H9 (cell line): ENCODE measurements at places on chromosomes 1 and 21. TPM values are rescaled to one million over a fixed set of nuclear protein-coding genes. Genes with fewer than 3 reads are reported as not detected.
A peak's percentile ranks its signal among the peaks of the same experiment; 100 is the strongest.

DNA sequence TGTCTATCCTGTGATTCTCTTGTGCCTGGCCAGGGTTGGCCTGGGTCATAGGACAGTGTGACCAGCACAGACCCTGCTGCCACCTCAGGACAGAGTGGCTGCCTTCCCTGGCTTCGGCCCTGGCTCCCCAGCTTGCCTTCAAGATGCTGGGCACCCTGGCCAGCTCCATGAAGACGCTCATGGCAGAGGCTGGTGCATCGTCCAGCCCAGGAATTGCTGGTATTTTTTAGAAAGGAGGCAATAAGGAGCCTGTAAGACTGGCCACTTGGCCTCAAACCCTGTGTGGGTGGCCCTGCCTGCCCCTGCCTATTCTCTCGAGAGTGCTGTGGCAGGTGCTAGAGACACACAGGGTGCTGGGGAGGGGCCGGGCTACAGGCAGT is 70.4 kb upstream of the ACTRT2 start:
- H3K27me3 ChIP-seq, result no peaks in the 10 kb centered on the region
- no peak overlapping the region for H3K4me3 ChIP-seq
- no peak for DNase-seq
- H3K27ac ChIP-seq, result no peak overlapping the region

OR2L2 gene
- 0.11 TPM in 1 of 2 replicates, not detected in the other for total RNA-seq

- DNase-seq, result no peak
- H3K4me1 ChIP-seq, result no peaks in the 10 kb centered on the region
- no peak overlapping the region for H3K4me3 ChIP-seq
- H3K27me3 ChIP-seq, result no peaks in the 10 kb centered on the region; the same call in 1 of the 2 replicates
- no peaks in the 10 kb centered on the region for H3K36me3 ChIP-seq
- no peak overlapping the region for H3K27ac ChIP-seq
Measured at GRCh38 chr1:183931646-183932271, 105.8 kb downstream of the COLGALT2 start.

DNA sequence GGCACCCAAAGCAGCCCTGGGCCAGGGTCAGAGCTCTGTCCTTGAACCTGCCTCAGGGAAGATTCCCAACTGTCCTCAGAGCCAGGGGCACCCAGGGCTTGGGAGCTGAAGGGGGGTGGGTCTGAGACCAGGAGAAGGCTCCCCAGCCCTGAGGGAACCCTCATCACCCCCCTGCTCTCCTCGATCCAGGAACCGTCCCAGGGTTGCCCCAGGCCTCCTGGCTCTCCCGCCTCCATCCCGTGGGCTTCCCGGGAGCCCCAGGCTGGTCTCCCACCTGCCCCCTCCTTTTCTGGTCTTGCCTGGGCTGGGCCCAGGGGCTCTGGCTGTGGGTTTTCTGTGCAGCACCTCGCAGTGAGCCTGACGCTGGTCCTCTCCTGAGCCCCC is 6.7 kb upstream of the SAMD11 start:
- no peaks in the 10 kb centered on the region for H3K36me3 ChIP-seq
- no peak for DNase-seq
- H3K4me3 ChIP-seq, result no peak overlapping the region
- H3K27ac ChIP-seq, result no peak overlapping the region
- H3K4me1 ChIP-seq, result no peaks in the 10 kb centered on the region
- peaks cover 23% of the 10 kb centered on the region for H3K27me3 ChIP-seq

- no peak overlapping the region for H3K27ac ChIP-seq
- no peak overlapping the region for H3K4me3 ChIP-seq
- no peak for DNase-seq
- H3K36me3 ChIP-seq, result no peaks in the 10 kb centered on the region
- H3K27me3 ChIP-seq, result no peaks in the 10 kb centered on the region
- peaks cover 8% of the 10 kb centered on the region for H3K4me1 ChIP-seq
Measured at GRCh38 chr1:83574791-83575190, 424.1 kb downstream of the TTLL7 start.

DNA sequence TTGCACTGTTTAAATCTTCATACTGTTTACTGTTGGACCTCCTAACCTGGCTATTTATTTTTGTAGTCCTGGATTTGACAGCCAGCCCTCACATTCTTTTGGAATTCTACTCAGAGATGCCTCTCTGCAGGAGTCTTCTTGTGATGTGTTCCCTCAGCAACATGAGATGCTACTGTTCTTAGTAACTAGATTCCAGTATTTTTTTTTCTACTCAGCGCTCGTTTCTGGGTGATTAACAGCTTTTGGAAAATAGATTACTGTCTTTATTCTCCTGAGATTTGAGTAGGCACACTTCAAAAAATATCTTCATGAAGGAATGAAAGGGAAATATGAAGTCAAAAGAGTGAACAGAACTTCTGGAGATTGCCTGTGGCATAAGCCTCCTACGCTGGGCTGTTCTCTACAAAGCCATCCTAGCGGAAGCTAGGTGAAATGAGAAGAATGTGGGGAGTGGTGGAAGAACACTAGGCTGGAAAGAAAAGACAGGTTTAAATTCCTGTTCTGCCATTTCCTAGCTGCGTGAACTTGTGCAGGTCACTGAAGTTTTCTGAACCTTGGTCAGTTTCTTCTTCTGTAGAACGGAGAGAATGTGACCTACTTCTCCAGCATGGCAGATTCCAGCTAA is 75.9 kb downstream of the LRRC8C start:
- H3K27me3 ChIP-seq, result no peaks in the 10 kb centered on the region
- no peak overlapping the region for H3K4me3 ChIP-seq
- H3K36me3 ChIP-seq, result no peaks in the 10 kb centered on the region
- H3K27ac ChIP-seq, result no peak overlapping the region

TPTE gene
- total RNA-seq, result not detected in 2 replicates

PKP1 gene
- total RNA-seq, result 0.09 and 0.13 TPM in 2 replicates

- peaks cover 13% of the 10 kb centered on the region; the same call in 1 of the 2 replicates for H3K4me1 ChIP-seq
- no peak for DNase-seq
- no peak overlapping the region for H3K4me3 ChIP-seq
- peaks cover 5% of the 10 kb centered on the region for H3K36me3 ChIP-seq
- no peak overlapping the region for H3K27ac ChIP-seq
Measured at GRCh38 chr1:85448358-85448757, 16.6 kb downstream of the DDAH1 start.

HSD3B2 gene
- not detected in 2 replicates for total RNA-seq

HTR6 gene
- total RNA-seq, result 0.29 and 0.37 TPM in 2 replicates

RGSL1 gene
- not detected in 2 replicates for total RNA-seq

CELA2A gene
- not detected in 2 replicates for total RNA-seq

- no peaks in the 10 kb centered on the region for H3K27me3 ChIP-seq
- no peak overlapping the region for H3K27ac ChIP-seq
- no peaks in the 10 kb centered on the region for H3K4me1 ChIP-seq
Measured at GRCh38 chr1:163701783-163702374, 380.1 kb downstream of the NUF2 start.

DNA sequence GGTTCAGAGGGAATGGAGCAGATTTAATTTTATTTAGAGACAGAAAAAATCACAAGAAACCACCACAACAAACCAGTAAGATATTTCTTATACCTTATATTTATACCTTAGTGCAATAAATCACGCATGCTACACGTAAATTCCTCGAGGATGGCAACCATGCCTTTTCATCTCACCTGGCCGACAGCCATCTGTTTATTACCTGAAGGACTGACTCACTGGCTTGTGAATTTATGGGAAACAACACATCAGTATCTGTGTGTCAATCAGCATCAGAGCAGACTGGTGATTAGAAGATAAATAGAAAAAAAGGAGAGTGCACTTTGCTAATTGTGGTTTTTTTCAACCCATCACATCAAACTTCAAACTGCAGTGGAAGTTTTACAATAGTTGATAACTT is 58.4 kb downstream of the S1PR1 start:
- no peaks in the 10 kb centered on the region for H3K27me3 ChIP-seq
- H3K36me3 ChIP-seq, result no peaks in the 10 kb centered on the region
- DNase-seq, result no peak
- no peak overlapping the region for H3K27ac ChIP-seq

DNA sequence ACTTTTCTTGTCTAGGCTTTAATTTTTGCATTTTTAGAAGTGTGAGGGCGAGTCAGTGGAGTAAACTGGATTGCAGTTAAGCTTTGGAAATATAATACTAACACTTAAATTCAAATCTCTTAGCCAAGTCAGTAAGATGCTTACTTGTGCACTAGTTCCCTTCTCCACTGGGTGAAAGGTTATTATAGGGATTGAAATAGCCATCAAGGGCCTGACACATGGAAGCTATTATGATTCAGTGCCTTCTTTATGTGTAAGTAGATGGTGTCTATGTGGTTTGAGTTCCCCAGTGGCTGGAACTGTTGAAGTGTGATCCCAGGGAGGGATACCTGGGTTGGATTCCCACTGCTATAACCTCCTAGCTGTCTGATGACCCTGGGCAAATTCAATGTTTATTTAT is 24.7 kb upstream of the DMRTA2 start:
- no peak overlapping the region for H3K4me3 ChIP-seq
- H3K4me1 ChIP-seq, result no peaks in the 10 kb centered on the region
- no peak for DNase-seq
- H3K36me3 ChIP-seq, result no peaks in the 10 kb centered on the region
- H3K27me3 ChIP-seq, result no peaks in the 10 kb centered on the region

DNA sequence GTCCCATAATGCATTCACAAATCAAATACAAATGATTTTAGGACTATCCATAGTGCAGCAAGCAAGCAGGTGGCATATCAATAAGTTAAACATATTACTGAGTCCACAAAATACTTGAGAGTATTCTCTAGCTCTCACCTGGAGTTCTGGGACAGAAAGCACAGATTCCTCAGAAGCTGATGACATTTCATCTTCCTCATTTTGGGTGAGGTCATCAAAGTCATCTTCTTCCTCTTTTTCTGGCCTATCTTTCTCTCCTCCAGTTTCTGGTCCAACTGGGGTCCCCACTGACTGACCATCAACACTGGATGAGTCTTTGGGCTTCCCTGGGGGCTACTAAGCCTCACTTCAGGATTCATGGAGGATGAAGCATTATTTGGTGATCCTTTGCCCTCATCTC is 38.9 kb downstream of the YY1AP1 start:
- H3K4me1 ChIP-seq, result no peaks in the 10 kb centered on the region
- no peaks in the 10 kb centered on the region for H3K27me3 ChIP-seq
- H3K36me3 ChIP-seq, result peaks cover 2% of the 10 kb centered on the region; the same call in 2 of the 3 replicates

- H3K27me3 ChIP-seq, result no peaks in the 10 kb centered on the region
- H3K4me3 ChIP-seq, result no peak overlapping the region
- no peak overlapping the region for H3K27ac ChIP-seq
- H3K36me3 ChIP-seq, result no peaks in the 10 kb centered on the region
Measured at GRCh38 chr1:221397606-221398005, 344.3 kb downstream of the DUSP10 start.

DNA sequence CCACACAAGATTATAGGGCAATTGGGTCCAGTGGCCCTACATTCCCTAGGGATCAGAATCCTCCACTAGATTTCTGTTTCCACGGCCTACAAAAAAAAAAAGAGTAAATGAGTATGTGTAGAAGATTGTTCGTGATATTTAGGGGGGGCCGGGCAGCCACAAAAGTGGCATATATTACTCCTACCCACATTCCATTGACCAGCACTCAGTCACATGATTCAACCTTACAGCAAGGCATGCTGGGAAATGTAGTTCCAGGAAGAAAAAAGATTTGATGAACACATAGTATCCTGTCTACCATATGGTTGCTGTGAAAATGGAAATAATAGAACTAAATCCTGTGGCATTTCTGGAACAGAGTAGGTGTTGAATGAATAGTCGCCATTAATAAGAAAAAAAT is 43.4 kb upstream of the GJB5 start:
- H3K27ac ChIP-seq, result no peak overlapping the region
- no peaks in the 10 kb centered on the region for H3K36me3 ChIP-seq
- no peak overlapping the region for H3K4me3 ChIP-seq
- no peaks in the 10 kb centered on the region for H3K4me1 ChIP-seq
- no peaks in the 10 kb centered on the region; the same call in 1 of the 2 replicates for H3K27me3 ChIP-seq
- no peak for DNase-seq

DNA sequence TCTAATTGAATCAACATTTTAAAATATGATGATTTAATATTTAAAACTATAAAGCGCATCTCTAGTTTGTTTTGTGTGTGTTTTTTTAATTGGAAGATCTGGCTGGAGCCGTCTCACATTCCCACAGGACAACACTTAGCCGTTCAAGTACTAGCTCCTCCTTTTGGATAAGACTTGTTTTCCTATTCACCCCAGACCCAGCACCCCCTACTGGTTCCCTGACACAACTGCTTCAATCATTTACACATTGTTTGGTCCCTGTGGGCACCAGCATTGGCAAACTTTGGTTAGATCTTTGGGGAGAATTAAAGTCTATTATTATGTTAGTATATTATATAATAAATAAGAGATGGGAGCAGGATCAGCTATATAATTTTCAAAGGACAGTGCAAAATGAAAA is 34.5 kb downstream of the TYW3 start:
- no peak overlapping the region for H3K27ac ChIP-seq
- no peaks in the 10 kb centered on the region for H3K36me3 ChIP-seq
- no peaks in the 10 kb centered on the region for H3K4me1 ChIP-seq
- no peak overlapping the region for H3K4me3 ChIP-seq
- DNase-seq, result peak; percentile 70
- no peaks in the 10 kb centered on the region for H3K27me3 ChIP-seq

GRCh38 chr1:96418969-96419368 is 302.6 kb upstream of the PTBP2 start:
- H3K4me3 ChIP-seq, result no peak overlapping the region
- no peaks in the 10 kb centered on the region for H3K27me3 ChIP-seq
- no peaks in the 10 kb centered on the region for H3K4me1 ChIP-seq
- DNase-seq, result no peak
- no peaks in the 10 kb centered on the region for H3K36me3 ChIP-seq
- H3K27ac ChIP-seq, result no peak overlapping the region

- H3K27ac ChIP-seq, result no peak overlapping the region
- peak overlapping the region; percentile 78 for H3K4me3 ChIP-seq
- no peaks in the 10 kb centered on the region; the same call in 1 of the 2 replicates for H3K4me1 ChIP-seq
Measured at GRCh38 chr1:184037849-184038591, 492 bp upstream of the COLGALT2 start.

DNA sequence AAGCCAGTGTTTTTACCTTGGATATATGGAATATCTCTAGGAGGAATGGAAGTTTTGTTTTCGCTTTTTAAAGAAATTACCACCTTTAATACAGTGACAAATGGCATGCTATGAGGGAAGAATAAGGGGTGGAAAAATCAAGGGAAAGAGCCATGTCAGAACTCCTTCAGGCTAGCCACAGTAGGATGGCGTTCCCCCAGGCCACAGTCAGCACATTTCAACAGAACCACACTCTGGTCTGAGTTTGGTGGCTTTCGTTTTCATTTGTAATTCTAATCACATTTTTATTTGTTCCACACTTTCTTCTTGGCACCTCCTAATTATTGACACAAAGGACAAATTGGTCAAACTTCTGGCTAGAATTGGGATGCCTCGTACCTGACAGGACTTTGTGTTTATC is 60.3 kb upstream of the RCOR3 start:
- no peaks in the 10 kb centered on the region; the same call in 2 of the 3 replicates for H3K36me3 ChIP-seq
- H3K4me1 ChIP-seq, result no peaks in the 10 kb centered on the region
- no peak overlapping the region for H3K4me3 ChIP-seq
- H3K27ac ChIP-seq, result no peak overlapping the region

- DNase-seq, result no peak
- no peaks in the 10 kb centered on the region for H3K36me3 ChIP-seq
- no peak overlapping the region for H3K4me3 ChIP-seq
- H3K27ac ChIP-seq, result no peak overlapping the region
- H3K4me1 ChIP-seq, result peaks cover 3% of the 10 kb centered on the region; the same call in 1 of the 2 replicates
Measured at GRCh38 chr1:84930329-84930728, 37.3 kb upstream of the LPAR3 start.

KCNA2 gene
- total RNA-seq, result 0.33 and 0.37 TPM in 2 replicates

- H3K4me1 ChIP-seq, result no peaks in the 10 kb centered on the region
- no peak for DNase-seq
- no peak overlapping the region for H3K4me3 ChIP-seq
- no peaks in the 10 kb centered on the region for H3K36me3 ChIP-seq
- no peaks in the 10 kb centered on the region for H3K27me3 ChIP-seq
Measured at GRCh38 chr21:24045775-24046215, 1561.5 kb downstream of the MRPL39 start.

GRCh38 chr1:186763107-186763506 is 65.6 kb upstream of the PLA2G4A start:
- H3K4me3 ChIP-seq, result no peak overlapping the region
- H3K27me3 ChIP-seq, result no peaks in the 10 kb centered on the region
- no peak for DNase-seq
- no peaks in the 10 kb centered on the region for H3K4me1 ChIP-seq
- H3K36me3 ChIP-seq, result no peaks in the 10 kb centered on the region
- no peak overlapping the region for H3K27ac ChIP-seq

RHOU gene
- 3.9 and 4.2 TPM in 2 replicates for total RNA-seq
